ENCODE measurements at places on chromosomes 16 and 17.
A peak's percentile ranks its signal among the peaks of the same experiment; 100 is the strongest.

GRCh38 chr17:29959658-29960337 lies 18.4 kb downstream of the EFCAB5 start:
- DNase-seq: peak; percentile 53

DNA sequence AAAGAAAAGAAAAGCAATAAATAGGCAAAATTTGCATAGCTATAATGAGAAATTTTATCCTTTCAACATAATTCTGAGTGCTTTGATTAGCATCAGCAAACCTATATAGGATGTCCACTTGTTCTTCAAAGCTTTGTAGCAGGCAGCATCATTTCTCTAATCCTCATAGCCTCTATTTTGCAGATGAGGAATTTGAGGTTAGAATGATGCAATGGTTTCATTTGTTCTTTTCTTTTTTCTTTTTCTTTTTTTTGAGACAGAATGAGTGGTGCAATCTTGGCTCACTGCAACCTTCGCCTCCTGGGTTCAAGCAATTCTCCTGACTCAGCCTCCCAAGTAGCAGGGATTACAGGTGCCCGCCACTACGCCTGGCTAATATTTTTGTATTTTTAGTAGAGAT lies 594.4 kb downstream of the TOX3 start:
- DNase-seq: no peak

DNA sequence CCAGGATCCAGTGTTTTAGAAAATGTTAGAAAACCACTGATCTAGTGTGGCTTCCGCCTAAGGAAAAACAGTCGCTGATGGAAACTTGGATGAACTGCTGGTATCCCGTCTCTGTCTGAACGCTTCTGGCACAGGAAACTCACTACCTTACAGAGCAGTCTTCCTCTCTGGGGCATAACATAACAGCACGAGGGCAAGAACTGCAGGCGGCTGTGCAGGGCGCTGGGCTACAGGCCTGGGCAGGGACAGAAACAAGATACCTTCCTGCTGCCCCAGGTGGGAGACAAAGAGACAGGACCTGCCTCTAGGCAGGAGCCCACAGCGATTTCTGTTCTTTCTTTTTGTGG lies 10.5 kb downstream of the MXRA7 start:
- DNase-seq: no peak

GRCh38 chr17:15470536-15470935 lies 3.1 kb upstream of the CDRT4 start:
- no peak for DNase-seq

GRCh38 chr17:4270736-4271135 lies 7.0 kb upstream of the ANKFY1 start:
- DNase-seq: no peak

GRCh38 chr17:73949903-73950592 lies 253.4 kb upstream of the RPL38 start:
- no peak for DNase-seq

- no peak for DNase-seq
Observed at GRCh38 chr16:80337786-80338185, 203.0 kb upstream of the DYNLRB2 start.

DNA sequence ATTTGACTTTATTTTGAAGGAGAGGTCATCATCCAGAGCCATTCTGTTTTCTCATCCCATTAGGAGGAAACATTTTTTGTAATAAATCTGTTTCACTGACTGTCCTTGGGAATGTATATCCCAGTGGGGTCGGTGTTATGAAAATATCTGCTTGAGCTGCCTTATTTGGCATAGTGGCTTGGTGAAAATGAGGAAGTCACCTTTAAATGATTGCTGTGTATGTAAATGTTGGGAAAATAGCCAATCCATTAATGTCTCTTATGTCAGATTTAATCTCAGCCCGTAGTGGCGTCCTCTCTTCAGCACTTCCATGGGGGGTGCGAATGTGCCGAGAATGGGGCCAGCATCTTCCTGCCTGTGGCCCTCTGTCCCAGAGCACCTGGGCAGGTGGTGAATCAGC lies 57.6 kb downstream of the BANP start:
- DNase-seq: no peak

- DNase-seq: no peak
Observed at GRCh38 chr17:72657467-72658317, 434.8 kb downstream of the SLC39A11 start.

DNA sequence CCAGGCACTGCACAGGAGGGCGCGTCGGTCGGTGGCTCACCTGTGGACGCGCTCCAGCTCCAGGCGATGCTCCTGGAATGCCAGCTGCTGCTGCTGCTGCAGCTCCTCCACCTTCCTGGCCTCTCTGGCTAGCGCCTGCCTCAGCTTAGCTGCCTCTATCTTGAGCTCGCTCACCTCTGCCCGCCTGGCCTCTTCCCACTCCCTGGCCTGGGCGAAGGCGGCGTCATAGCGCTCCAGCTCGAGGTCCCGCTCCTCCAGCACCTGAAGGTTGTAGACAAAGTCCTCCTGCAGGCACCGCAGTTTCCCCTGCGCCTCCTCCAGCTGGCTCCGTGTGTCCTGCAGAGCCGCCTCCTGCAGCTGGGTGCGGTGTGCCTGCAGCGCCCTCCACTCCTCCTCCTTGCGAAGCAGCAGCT lies 11.1 kb downstream of the CCDC57 start:
- DNase-seq: no peak

DNA sequence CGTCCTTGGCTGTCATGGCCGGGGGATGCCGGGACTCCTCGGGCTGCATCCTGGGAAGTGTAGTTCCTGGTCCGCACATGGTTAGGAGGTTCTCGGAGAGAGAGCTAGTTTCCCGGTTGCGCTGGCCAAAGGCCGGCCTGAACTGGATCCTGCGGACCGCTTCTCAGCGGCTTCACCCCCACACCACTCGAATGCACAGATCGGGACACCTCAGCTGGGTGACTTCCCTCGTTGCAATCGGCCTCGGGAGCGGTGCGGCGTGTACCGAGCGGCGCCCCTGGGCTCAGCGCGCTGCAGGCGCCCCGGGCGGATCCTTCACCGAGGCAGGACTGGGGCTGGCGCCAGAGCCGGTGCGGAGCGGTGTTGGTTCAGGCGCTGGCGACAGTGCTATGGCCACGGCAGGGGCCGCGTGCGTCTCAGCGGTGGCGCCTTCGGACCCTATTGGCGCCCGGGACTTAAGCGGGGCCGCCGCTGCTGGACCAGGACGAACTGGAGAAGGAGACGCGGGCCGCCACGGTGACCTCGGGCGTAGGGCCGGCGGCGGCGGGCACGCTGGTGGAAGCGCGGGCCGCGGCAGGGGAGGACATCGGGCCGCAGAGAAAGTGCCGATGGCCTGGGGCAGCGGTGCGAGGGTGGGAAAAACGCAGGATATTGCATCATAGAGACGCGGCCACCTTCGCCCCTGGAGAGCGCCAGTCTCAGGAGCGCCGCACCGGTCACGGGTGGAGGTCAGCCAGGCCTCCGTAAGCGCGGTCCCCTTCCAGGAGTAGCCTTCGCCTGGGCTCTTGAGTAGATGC lies 11.4 kb downstream of the ZNF629 start:
- DNase-seq: peak; percentile 88

DNA sequence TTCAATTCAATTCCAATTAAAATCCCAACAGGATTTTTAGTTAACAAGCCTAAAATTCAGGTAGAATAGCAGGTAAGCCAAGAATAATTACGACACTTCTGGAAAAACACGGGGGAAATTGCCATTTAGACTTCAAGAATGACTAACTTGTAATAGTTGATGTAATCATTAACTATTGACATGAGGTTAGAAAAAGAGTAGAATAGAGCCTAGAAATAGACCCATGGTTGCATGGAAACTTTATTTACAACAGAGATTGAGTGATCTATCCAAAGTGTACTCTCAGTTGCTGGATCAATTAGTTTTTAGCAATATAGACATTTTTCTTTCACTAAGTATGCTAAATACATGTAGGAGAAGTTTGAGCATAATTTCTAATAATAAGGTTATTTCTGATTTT lies 3.6 kb upstream of the SLC13A5 start:
- DNase-seq: no peak

DNA sequence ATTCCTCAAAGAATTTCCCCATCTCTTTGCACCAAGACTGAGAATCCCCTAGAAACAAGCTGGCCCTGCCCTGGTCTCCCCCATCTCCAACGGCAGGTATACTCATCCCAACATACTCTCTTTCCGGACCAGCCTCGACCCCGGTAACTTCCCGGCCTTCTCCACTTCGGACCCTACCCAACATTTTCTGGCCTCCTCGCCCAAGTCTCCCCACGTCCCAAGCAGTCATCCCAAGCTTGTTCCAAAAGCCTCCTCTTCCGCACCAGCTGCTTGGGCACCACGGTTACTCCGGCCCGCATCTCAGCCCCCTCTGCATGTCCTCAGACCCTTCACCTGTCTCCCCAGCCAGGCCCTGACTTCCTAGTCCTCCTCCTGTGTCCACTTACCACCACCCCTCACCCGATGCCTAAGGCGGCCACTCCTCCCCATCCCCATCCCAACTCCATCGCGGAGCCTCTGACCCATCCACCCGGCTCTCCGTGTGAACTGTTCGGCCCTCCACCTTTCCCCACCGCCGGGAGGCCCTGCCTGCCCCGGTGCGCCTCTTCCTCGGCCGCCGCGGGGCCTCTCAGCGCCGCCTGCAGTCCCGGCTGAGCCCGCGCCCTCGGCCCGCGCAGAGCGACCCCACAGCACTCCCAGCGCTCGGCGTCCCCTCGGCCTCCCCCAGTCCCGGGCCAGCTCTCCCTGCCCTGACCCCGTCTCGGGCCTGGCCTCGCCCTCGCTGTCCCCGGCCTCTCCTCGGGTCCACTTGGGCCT lies 994 bp downstream of the PITPNA start:
- no peak for DNase-seq
